Stimulated activated CD4-positive, alpha-beta T cell treated with anti-CD3 and anti-CD28 coated beads, Interleukin-15, amount 100 ng/mL, for 1 hour (primary cell): ENCODE measurements at places on chromosomes 2 and 18.

- DNase-seq = no peak
These were observed 566.0 kb downstream of the EPHA4 start for GRCh38 chr2:221006084-221006483.

DNA sequence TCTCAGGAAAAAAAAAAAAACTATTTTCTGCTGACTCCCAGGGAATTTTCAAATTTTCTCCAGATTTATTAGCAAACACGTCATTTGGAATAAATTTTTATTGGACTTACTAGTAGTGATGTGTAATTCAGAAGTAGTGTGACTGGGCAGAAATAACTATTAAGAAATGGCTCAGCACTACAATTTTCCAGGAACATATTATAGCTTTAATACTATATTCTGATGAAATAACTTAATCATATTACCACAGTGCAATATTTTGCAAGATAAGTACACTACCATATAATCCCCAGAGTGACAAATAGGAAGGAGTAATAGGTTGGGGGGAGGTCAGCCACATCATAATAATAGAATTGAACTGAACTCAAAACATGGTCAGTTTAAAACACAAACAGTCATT, 19.7 kb upstream of the TNFAIP6 start:
- no peak for DNase-seq

- no peak for DNase-seq
These were observed 50.9 kb upstream of the BIN1 start for GRCh38 chr2:127157651-127158485.

DNA sequence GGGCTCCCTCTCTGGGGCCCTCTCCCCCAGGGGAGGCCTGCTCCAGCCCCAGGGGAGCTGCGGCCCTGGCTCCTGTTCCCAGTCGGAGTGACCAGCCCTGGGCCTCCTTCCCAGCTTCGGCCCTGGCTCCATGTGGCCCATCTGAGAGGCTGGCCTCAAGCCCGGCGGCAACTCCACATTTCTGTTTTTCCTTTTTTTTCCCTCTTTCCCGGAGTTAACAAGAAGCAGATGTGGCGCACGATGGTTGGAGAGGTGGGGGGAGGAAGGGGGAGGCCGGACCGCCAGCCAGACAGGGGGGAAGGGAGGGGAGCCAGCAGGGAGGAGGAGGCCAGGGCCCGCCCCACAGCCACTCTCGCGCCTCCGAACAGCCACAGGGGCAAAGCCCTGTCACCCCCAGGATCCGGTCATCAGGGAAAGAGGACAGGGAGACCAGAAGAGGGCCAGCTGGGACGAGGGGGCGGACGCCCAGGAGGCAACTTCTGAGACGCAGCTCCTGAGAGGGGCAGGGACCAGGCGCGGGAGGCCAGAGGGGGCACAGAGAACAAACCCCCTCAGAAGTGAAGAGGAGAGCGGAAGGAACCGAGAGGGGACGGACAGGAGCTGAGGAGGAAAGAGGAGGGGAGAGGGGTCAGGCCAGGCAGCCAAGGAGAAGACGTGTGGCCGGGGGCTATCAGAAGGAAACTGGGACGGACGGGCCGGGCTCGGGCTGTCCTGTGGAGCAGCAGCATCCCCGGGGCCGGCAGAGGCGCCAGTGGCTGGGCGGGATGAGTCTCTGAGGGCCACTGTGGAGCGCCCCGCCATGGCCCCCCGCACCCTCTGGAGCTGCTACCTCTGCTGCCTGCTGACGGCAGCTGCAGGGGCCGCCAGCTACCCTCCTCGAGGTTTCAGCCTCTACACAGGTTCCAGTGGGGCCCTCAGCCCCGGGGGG, at the start of gene EMILIN1:
Gene EMILIN1, plus strand, starts transcription at position 349 of the 928 bp plus-strand sequence. Its CDS starts 451 bp downstream, at position 800.
- no peak for DNase-seq

- no peak for DNase-seq
These were observed 24.4 kb downstream of the CAPN14 start for GRCh38 chr2:31192851-31193392.

DNA sequence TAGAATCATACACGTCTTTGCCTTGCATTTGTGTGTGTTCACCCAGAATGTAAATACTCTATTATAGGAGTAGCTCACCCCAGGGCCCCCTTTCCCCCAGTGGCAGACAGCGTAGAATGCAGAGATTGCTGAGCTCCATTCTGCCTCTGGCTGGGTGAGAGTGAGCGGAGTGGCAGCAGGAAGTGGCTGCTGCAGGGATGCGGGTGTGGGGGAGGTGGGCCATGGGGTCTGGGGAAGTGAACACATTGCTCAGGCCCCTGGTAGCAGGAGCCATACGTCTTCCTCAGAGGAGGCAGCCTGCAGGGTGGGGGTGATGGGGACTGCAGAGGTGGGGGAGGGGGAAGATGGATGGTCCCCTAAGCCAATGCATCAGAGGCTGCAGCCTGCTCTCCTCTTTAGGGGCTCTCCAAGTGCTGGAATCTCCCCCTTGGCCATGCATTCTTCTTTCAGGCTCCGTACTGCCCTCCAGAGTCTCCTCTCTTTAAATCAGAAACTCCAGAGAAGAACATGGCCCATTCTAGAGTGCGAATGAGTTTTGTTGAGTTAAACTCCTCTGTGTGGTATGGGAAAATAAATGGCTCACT, 72.2 kb downstream of the CELF4 start:
- DNase-seq = no peak

GRCh38 chr2:8402222-8402621, 279.6 kb upstream of the ID2 start:
- no peak for DNase-seq

DNA sequence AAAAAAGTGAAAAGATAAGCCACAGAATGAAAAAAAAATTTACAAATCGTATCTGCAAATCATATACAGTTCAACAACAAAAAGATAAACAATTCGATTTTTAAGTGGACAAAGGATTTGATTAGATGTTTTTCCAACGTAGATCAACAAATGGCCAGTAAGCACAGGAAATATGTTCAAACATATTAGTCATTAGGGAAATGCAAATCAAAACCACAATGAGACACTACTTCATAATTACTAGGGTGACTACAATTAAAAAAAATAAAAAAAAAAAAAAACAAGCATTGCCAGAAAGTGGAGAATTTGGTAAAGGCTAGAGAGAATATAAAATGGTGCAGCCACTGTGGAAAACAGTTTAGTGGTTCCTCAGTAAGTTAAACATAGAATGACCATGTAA, 38.3 kb upstream of the RNU4ATAC start:
- DNase-seq = no peak

DNA sequence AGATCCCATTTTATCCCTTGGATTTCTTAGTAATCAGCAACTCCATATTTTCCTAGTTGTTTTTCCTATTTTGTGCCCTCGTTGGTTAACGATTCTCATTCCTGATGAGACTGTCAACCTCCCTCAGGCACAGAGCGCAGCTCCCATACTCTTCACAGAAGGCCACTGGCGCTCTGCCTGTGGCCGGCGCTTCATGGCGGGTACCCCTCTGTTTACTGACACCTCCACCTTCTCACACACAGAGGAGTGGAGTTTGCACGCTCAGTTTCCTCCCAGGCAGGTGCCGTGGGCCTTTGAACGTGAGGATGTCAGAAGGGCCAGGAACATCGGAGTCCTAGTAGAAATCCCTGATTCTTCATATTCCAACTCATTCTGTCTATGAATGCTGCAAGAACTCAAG, 139.0 kb downstream of the MBP start:
- DNase-seq = no peak

DNA sequence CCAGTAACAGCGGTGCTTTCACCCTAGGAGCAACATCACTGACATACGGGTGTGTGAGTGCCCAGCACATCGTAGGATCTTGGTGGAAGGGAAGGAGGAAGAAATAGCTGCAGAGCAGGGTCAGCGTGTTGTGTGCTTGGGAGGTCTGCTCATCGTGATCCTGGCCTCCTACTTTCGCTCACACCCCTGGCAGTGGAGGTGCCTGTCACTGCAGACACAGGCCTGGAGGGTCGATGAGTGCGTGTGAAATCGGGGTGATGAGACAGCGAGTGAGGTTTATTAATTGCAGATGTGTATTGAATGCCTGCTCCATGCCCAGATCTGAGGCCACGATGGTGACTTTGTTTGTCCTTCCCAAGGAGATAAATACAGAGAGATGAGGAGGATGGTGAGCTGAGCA, 126.1 kb downstream of the NCK2 start:
- DNase-seq = no peak

DNA sequence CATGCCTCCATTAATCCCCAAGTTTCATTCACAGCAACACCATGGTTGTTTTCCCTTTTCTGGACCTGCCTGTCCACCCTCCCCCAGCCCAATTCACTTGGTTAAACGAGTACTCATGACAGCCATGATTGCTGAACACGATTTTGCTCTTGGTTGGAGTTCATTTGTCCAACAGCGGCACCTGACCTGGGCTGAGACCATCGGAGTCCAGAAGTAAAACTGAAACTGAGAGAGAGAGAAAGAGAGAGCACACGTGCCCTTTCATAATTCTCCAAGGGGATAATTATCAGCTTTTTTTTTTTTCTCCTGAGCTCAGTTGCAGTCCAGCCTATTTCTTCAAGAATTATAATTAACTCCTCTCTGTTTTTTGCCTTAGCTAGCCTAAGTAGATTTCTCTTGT, 13.7 kb upstream of the KIF5C start:
- no peak for DNase-seq

- no peak for DNase-seq
These were observed 95.4 kb upstream of the ZNF532 start for GRCh38 chr18:58769321-58769720.

- DNase-seq = no peak
These were observed 484.7 kb downstream of the EIPR1 start for GRCh38 chr2:2892892-2893291.

- no peak for DNase-seq
These were observed 101.5 kb upstream of the DNER start for GRCh38 chr2:229815858-229816257.

GRCh38 chr2:180578441-180578840, 402.0 kb upstream of the UBE2E3 start:
- DNase-seq = no peak

GRCh38 chr2:195471163-195471562, 185.9 kb upstream of the SLC39A10 start:
- DNase-seq = no peak

DNA sequence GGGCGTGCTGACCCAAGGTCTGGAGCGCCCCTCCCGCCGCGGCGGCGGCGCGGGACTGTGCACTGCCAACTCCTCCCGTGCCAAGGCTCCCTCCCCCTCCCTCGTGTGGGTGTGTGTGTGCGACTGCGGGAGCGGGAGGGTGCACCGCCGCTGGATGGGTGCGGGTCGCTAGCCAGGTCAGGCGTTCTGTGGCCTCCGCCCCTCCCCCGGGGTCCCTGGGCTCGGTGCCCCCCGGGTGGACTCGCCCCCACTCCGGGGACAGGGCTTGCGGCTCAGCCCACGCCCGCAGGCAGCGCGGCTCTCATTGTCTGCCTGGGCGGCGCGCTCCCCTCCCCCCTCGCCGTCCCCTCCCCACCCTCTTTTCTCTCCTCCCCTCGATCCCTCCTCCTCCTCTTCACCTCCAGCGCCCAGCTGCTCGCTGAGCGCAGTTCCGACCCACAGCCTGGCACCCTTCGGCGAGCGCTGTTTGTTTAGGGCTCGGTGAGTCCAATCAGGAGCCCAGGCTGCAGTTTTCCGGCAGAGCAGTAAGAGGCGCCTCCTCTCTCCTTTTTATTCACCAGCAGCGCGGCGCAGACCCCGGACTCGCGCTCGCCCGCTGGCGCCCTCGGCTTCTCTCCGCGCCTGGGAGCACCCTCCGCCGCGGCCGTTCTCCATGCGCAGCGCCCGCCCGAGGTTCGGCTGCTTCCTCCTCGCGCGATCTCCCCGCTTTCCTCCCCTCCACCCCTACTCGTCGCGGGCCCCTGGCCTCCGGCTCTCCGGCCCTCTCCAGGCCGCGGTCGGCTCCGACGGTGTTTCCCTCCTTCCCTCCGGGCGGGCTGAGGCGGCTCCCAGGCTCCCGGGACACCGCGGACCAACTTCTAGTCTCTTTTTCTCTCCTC, at the start of gene GATA6:
Gene GATA6, plus strand, starts transcription at position 579 of the 878 bp plus-strand sequence. CDS start 1,556 bp downstream, outside the sequence.
- no peak for DNase-seq

- DNase-seq = no peak
These were observed 50.0 kb downstream of the SLC8A1 start for GRCh38 chr2:40401896-40402295.

GRCh38 chr2:186328838-186329237, 157.2 kb upstream of the ZC3H15 start:
- DNase-seq = no peak

- no peak for DNase-seq
These were observed 311.9 kb downstream of the NRXN1 start for GRCh38 chr2:50719837-50720696.

DNA sequence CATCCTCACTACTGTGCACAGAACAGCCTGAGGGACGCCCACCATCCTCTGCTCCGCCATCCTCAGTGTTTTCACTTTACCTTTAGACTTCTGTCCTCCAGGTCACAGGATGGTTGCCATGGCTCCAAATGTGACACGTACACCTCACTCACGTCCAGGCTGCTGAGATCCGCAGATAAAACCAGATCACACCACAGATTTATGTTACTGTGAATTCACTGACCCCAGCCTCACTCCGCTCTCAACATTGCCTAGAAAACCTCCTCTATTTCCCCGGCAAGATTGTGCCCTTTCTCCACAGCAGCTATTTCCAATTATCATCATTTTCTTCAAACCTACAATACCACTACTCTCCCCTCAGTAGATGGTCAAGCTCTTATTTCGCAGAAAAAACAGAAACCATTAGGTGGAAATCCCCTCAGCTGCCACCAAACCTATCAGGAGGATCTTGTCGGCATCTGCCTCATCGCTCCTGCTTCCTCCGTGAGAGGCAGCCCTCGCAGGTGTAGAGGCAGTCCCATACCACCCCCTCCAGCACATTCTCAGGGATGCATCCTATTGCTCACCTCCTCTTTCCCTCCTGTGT, 49.8 kb upstream of the SLC1A4 start:
- DNase-seq = no peak

DNA sequence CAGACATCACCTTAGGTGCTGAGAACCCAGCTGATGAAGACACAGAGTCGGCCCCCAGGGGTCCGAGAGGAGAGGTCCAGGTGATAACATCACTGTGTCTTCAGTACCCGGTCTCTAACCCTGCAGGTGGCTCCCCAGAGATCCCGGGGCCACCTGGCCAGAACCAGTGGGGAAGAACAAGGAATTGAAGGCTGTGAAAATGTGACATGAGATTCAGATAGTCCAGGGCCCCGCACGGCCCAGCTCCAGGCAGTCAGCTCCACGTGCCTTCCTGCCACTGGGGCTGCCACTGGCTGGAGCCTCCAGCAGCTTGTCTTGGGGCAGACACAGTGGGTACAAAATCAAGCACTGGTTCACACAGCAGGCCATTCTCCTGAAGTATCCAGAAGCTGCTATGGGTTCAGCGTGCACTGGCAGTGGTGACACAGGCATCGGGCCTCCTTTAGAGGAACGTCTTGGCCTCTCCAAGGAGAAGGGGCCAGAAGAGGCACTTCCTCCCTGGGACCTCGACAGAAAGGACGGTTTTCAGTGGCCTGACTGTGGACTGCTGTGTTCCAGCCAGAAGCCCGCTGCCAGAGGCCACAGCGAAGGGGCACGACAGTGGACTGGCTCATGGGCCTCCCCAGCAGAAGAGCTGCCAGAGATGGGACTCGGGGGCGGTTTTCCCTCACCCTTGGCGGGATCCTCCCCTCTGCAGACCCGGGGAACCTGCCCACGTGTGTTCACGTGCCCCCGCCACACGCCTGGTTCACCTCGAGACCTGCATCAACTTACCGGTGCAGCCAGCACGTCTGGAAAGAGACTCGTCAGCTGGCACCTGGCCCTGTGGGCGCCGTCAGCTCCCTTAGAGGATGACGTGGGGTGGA, 150.4 kb downstream of the HDAC4 start:
- no peak for DNase-seq
